Stimulated activated CD4-positive, alpha-beta T cell treated with anti-CD3 and anti-CD28 coated beads, Interleukin-1b, Interleukin-23, amount 100 ng/mL, for 48 hours (primary cell): ENCODE measurements at places on chromosomes 3 and 15.

DNA sequence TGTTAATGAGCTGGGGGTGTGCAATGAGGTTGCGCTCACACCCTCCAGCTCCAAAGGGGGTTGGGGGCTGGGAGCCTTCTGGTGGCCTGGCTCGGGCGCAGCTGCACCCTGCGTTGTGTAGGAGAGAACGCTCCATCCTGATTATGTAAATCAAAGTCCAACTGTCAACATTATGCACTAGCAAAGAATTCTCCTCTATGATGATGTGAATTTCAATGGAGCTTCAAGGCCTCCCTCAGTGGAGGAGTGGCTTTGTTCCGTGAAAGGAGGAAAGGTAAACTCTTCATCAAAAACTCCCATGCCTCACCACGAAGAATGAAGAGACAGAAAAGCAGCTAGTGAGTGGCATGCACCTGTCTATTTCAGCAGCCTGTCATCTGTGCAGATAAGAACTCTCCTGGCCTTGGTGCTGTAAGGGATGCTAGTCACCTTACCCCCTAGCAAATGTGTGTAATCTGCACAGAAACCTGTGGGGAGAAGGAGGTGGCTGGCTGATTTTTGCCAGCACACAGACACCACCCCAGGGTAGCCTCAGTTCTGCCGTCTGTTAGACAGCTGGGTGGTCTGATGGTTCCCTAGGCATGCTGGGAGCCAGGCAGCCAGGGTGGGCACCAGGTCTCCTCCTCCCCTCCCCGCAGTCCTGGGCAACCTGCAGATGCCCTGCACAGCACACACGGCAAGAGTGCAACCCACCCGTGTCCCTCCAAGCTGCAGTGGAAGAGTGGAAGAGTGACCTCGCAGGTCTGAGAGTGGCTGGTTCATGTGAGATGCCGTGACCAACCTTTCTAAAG is 47.0 kb upstream of the TRPM1 start:
- DNase-seq, result no peak

- DNase-seq, result no peak
These were observed 9.7 kb downstream of the GP9 start for GRCh38 chr3:129070086-129070885.

- DNase-seq, result no peak
These were observed 95.2 kb downstream of the SEMA6D start for GRCh38 chr15:47812470-47812999.

GRCh38 chr15:77387365-77388105 is 32.4 kb downstream of the PEAK1 start:
- no peak for DNase-seq

- DNase-seq, result no peak
These were observed 124.6 kb upstream of the GBE1 start for GRCh38 chr3:81886081-81886480.

DNA sequence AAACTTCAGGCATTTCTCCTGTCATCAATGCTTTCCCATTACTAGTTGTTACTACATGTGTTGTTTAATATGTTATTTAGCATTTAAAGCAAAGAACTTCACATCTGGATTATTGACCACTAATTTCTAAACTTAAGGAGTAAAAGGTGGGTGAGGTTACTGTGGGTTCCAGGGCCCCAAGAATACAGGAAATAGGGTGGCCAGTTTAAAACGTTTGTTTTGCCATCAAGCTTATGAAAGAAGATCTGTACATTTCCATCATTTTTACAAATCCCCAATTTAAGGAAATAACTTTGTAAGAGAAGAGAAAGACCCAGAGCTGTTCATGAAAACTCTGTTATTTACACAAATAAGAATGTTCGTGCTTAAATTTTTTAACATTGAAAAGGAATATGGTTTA is 54.5 kb upstream of the ACKR4 start:
- DNase-seq, result no peak
